Kidney (tissue), 22 donors: ENCODE measurements at places on chromosomes 12 and 14.

- DNase-seq, result no peak
Measured at GRCh38 chr14:67071506-67071905, 117.7 kb upstream of the GARIN2 start.

DNA sequence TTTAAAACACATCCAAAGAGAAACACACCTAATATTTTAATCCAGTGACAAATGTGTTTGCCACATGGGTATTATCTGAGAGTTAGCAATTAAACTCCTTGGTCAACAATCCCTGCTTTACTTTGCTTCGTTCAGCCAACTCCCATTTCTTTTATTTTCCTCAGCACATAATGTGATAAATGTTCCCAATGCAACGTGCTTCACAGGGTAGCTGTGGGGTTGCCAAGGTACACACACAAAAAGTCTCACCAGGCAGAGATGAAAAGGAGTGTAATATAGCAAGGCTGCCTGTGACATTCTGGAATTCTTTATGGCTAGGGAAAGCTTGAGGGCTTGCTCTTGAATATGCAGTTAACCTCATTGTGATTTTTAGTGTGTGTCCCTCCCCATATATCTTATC lies 208.0 kb upstream of the DIO2 start:
- no peak for DNase-seq

GRCh38 chr12:118035190-118036041 lies 18.9 kb downstream of the RFC5 start:
- DNase-seq, result no peak

GRCh38 chr12:75853626-75854025 lies 177.9 kb downstream of the PHLDA1 start:
- no peak for DNase-seq

DNA sequence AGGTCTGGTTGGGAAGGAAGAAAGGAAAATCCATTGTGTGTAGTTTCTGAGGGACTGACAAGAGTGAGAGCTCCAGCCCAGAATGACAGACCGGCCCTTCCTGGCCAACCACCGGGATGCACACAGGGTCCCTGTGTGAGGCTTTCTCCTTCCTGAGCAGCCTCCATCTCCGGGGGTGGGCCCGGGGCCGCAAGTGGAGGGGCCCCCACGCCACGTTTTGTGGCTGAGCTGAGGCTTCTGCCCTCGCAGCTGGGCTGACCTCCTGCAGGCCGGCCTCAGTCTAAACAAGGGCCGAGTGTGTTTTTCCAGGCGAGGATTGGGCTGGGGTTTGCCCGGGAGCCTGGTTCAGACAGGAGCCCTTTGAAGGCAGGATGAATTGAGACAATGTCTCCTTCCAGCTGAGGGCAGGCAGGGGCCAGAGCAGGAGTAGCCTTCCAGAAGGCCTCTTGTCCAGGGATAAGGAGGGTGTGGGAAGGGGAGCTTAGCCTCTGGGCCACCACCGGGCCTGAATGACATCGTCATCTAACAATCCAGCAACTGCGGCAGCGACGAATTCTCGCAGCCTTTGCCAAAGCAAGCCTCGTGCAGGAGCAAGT lies 96.5 kb upstream of the NCOR2 start:
- no peak for DNase-seq
